ENCODE measurements at places on chromosomes 7 and 10. TPM values are rescaled to one million over a fixed set of nuclear protein-coding genes. Genes with fewer than 3 reads are reported as not detected.

PAX4 gene
- not detected for polyA plus RNA-seq

OPN4 gene
- not detected for polyA plus RNA-seq

LRMDA gene
- not detected for polyA plus RNA-seq

CPN1 gene
- polyA plus RNA-seq, result not detected

FKBP6 gene
- polyA plus RNA-seq, result not detected

CALHM3 gene
- polyA plus RNA-seq, result not detected

CNNM1 gene
- polyA plus RNA-seq, result not detected

PKD2L1 gene
- polyA plus RNA-seq, result 0.48 TPM

SFR1 gene
- 6.2 TPM for polyA plus RNA-seq

CD36 gene
- 2.3 TPM for polyA plus RNA-seq

Measured in B cell (primary cell).